ENCODE measurements at places on chromosomes 13 and 19.

DNA sequence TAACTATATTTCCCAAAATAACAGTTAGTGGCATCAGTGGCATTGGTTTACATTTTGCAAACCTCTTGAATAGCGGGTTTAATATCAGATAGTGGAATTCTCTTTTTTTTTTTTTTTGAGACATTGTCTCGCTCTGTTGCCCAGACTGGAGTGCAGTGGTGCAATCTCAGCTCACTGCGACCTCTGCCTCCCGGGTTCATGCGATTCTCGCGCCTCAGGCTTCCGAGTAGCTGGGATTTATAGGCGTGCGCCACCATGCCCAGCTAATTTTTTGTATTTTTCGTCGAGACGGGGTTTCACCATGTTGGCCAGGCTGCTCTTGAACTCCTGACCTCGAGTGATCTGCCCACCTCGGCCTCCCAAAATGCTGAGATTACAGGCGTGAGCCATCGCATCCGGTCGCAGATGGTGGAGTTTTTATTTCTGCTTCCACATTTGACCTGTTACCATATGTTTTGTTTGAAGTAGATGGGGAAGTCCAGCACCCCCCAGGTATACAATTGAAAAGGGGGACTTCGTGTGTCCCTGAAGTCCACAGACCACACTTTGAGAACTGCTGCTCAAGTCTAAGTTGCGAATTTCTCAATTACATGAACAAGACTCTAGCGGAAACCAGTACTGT is 40.5 kb upstream of the XPO4 start:
- H3K27me3 ChIP-seq, result peaks cover 7% of the 10 kb centered on the region
- no peak overlapping the region for H3K4me3 ChIP-seq
- DNase-seq, result no peak
- no peaks in the 10 kb centered on the region for H3K36me3 ChIP-seq
- no peak overlapping the region for H3K27ac ChIP-seq
- H3K4me1 ChIP-seq, result no peaks in the 10 kb centered on the region

GRCh38 chr13:78609464-78610205 is 6.3 kb upstream of the POU4F1 start:
- no peaks in the 10 kb centered on the region for H3K4me1 ChIP-seq
- no peak overlapping the region for H3K27ac ChIP-seq
- no peak for DNase-seq
- peak overlapping the region; percentile 70 for H3K4me3 ChIP-seq
- no peaks in the 10 kb centered on the region for H3K36me3 ChIP-seq

DNA sequence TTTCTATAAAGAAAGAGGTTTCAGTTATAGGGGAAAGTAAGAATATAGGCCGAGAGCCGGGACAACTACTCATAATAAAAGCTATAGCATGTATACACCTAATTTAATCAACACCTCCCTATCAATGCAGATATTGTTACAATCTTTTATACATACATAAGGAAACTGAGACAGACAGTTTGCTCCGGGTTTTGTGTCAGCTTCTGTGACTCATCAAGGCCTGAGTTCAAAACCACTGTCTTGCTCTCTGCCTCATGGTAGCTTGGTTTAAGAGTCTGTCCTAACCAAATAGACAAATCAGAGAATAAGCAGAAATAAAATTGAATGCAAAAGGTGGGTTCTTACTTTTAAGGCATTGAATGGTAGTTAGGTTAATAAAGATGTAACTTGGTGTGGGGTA is 222.9 kb downstream of the GGACT start:
- no peaks in the 10 kb centered on the region for H3K4me1 ChIP-seq
- H3K36me3 ChIP-seq, result no peaks in the 10 kb centered on the region
- no peak for DNase-seq
- no peaks in the 10 kb centered on the region for H3K27me3 ChIP-seq
- no peak overlapping the region for H3K27ac ChIP-seq

- DNase-seq, result peak; percentile 73
- H3K27ac ChIP-seq, result peak within 1 kb of the TSS; percentile 92
- peak within 1 kb of the TSS; percentile 91 for H3K4me3 ChIP-seq
- H3K27me3 ChIP-seq, result no peaks in the 10 kb centered on the region
- H3K36me3 ChIP-seq, result no peaks in the 10 kb centered on the region
These were observed at the start of gene S1PR2 for GRCh38 chr19:10230861-10231611. S1PR2 (minus strand) TSS chr19:10231331; CDS start chr19:10224905, 6,426 bp downstream.

- DNase-seq, result peak; percentile 66
- no peaks in the 10 kb centered on the region for H3K36me3 ChIP-seq
- H3K27me3 ChIP-seq, result no peaks in the 10 kb centered on the region
- peak within 1 kb of the TSS; percentile 96 for H3K27ac ChIP-seq
- H3K4me1 ChIP-seq, result no peaks in the 10 kb centered on the region
These were observed at the start of gene PLEKHA4 for GRCh38 chr19:48868114-48868886. PLEKHA4 (minus strand) TSS chr19:48868617; CDS start chr19:48867620, 997 bp downstream.

DNA sequence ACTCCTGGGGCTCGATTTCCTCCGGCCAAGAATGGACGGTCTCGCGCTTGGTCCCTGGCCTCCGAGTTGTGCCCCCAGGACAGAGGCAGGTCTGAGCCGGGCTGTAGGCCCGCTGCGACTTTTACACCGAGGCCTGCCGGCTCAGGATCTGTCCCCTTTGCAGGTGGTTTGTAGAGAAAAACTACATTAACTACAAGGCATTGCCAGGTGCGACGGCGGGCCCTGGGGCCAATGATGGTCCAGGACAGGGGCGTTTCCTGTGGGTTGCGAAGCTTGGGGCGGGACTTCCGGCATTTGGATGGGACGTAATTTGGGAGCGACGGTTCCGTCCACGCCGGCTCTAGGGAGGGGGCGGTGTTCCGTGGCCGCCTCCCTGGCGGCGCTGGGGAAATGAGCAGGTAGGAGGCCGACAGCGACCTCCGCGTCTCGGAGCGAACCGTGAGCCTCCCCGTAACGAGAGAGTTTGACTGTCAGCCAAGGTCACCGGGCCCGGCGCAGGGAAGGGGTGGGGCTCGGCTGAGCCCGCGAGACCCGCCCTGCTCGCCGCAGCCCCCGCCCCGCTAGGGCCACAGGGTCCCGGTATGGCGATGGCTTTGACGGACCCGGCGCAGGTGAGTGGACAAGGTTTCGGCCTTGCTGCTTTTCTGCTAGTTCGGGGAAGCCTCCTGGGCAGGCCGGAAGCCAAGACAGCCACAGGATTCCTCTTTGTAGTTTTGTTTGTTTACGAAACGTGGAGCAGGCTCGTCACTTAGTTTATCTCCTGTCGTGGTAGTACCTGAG is at the start of gene ZNF805:
ZNF805 (plus strand) TSS at position 322 of the 780 bp plus-strand sequence; CDS start at position 582, 260 bp downstream.
- no peaks in the 10 kb centered on the region for H3K27me3 ChIP-seq
- peaks cover 4% of the 10 kb centered on the region for H3K4me1 ChIP-seq
- no peaks in the 10 kb centered on the region for H3K36me3 ChIP-seq
- H3K4me3 ChIP-seq, result peak within 1 kb of the TSS; percentile 76

GRCh38 chr19:10812902-10813404 is 23.1 kb downstream of the TMED1 start:
- no peaks in the 10 kb centered on the region for H3K27me3 ChIP-seq
- H3K27ac ChIP-seq, result peak overlapping the region; percentile 45
- H3K4me1 ChIP-seq, result no peaks in the 10 kb centered on the region
- no peak for DNase-seq

- no peak overlapping the region for H3K4me3 ChIP-seq
- H3K27me3 ChIP-seq, result no peaks in the 10 kb centered on the region
- DNase-seq, result no peak
- H3K36me3 ChIP-seq, result no peaks in the 10 kb centered on the region
- peaks cover 10% of the 10 kb centered on the region for H3K4me1 ChIP-seq
These were observed 27.2 kb downstream of the COL4A2 start for GRCh38 chr13:110334256-110334655.

DNA sequence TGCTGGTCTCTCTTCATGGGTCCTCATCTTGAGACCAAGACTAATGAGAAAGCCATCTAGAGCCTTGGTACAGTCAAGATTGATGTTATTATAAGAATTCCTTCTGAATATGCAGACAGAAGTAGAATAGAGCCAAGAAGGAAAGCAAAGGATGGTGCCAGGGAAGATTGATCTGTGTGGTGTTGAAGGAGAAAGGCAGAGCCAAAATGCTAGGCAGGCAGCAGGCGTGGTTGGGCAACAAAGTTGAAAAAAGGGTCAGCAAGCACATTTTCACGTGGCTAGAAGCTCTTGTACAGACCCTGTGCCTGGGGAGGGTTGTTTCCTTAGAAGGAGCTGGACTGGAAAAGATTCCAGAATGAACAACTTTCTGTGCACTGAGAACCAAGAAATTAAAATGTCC is 319.7 kb upstream of the ARGLU1 start:
- no peaks in the 10 kb centered on the region for H3K36me3 ChIP-seq
- no peak overlapping the region for H3K4me3 ChIP-seq
- no peaks in the 10 kb centered on the region for H3K4me1 ChIP-seq
- DNase-seq, result no peak
- H3K27ac ChIP-seq, result no peak overlapping the region

GRCh38 chr13:106354961-106355360 is 180.5 kb downstream of the EFNB2 start:
- H3K27me3 ChIP-seq, result no peaks in the 10 kb centered on the region
- H3K27ac ChIP-seq, result no peak overlapping the region
- H3K4me3 ChIP-seq, result no peak overlapping the region
- H3K36me3 ChIP-seq, result no peaks in the 10 kb centered on the region

- H3K4me1 ChIP-seq, result no peaks in the 10 kb centered on the region
- H3K27ac ChIP-seq, result no peak overlapping the region
- no peak overlapping the region for H3K4me3 ChIP-seq
- H3K27me3 ChIP-seq, result no peaks in the 10 kb centered on the region
- no peak for DNase-seq
- H3K36me3 ChIP-seq, result no peaks in the 10 kb centered on the region
These were observed 34.5 kb upstream of the URAD start for GRCh38 chr13:28022848-28023518.

- H3K27ac ChIP-seq, result no peak overlapping the region
- H3K4me1 ChIP-seq, result no peaks in the 10 kb centered on the region
These were observed 18.2 kb downstream of the DPRX start for GRCh38 chr19:53649746-53650593.

DNA sequence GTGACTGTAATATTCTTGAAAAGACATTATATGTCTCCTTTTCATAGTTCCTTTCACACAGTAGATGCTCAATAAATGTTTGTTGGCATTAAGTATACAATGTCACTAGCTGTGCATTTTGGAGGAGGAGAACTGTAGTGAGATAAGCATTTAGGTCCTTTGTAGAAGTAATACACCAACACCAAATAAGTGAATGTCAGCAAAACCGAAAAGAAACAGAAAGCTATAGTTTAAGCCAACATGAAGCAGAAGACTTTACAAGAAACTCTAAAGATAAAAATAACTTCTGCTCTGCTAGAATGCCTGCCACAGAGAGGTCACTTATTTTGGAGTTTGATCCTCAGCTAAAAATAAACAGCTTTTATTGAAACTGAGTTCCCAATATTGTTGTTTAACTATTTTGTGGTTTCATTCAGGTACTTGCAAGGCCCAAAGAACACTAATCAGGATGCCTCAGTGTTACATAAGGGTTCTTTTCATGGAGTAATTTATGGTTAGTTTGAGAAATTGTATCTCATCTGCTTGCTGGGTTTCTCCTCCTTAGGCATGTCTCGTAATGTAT is 86.2 kb downstream of the STARD13 start:
- H3K4me1 ChIP-seq, result no peaks in the 10 kb centered on the region
- no peak overlapping the region for H3K4me3 ChIP-seq
- peak overlapping the region; percentile 44 for H3K27ac ChIP-seq

Data from breast epithelium (tissue), 4 donors.